ENCODE measurements at places on chromosomes 6 and 20.

DNA sequence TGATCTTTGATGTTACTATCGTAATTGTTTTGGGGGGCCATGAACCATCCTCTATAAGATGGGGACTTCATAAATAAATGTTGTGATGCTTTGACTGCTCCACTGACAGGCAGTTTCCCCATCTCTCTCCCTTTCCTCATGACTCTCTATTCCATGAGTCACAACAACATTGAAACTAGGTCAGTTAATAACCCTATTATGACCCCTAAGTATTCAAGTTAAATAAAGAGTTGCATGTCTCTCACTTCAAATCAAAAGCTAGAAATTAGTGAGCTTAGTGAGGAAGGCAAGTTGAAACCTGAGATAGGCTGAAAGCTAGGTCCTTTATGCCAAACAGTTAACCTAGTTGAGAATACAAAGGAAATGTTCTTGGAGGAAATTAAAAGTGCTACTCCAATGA is 491.0 kb downstream of the HAO1 start:
- DNase-seq: no peak

GRCh38 chr20:50320901-50321796 is 130.5 kb downstream of the CEBPB start:
- no peak for DNase-seq

GRCh38 chr6:24987446-24988115 is 51.8 kb upstream of the RIPOR2 start:
- DNase-seq: no peak

- DNase-seq: no peak
Observed at GRCh38 chr6:121436274-121436857, 920 bp downstream of the GJA1 start.

DNA sequence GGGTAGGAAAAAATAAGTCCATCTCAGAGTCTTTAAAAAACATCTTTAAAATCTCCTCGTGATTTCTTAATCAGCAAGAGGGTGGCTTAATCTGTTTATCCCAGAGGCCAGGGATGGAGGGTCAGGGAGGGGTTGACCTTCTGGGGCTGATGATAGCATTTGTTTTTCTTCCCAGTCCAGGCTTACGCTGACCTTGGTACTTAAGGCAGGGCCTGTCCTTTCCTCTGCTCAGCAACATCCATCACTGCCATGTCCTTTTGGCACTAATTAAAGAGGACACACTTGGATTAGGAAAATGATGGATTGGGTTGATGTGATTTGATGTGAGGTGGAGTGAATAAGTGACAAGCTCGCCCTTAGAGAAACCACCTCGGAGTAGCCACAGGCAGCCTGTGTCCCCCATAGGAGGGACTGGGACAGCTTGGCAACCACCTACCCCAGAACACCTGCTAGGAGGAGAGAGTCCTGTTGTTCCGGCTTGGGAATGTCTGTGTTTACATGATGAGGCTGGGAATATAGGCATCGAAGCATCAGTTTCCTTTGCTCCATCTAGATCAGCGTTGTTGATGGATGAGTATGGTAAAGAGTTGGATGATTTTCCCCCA is 44.2 kb downstream of the PHACTR3 start:
- no peak for DNase-seq

DNA sequence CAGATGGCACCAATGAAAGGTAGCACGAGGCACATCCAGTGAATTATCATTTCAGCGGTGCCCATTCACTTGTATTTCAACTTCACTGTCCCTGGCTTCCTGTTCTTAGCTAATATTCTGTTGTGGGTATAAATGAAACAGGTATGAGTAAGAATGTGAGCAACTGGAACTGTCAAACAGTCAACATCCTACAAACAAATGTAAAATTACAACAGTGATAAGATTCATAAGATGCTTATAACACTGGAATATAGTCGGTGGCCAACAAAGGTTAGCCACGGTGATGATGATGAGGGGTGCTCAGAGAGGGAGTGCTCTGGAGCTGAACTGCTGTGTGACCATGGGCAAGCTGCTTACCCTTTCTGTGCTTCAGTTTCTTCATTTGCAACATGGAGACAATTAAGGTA is 74.9 kb upstream of the TOX2 start:
- DNase-seq: no peak

DNA sequence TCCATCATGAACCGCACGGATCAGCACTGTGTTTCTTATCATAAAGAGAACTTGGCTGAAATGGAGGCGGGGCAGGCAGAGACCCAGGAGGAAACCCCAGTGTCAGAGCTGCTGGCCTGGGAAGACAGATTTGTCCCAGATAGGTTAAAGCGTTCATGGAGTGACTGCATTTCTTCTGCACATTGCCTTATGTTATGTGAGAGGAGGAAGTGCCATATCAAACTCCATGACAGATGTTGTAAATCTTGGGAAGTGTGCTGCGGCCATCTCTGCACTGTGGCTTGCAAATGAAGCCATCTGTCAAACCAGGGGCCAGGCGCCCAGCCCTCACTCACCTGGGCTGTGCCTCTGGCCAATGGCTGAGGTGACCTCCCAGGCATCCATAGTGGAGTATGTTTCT is 163.0 kb downstream of the SLC24A3 start:
- DNase-seq: no peak

DNA sequence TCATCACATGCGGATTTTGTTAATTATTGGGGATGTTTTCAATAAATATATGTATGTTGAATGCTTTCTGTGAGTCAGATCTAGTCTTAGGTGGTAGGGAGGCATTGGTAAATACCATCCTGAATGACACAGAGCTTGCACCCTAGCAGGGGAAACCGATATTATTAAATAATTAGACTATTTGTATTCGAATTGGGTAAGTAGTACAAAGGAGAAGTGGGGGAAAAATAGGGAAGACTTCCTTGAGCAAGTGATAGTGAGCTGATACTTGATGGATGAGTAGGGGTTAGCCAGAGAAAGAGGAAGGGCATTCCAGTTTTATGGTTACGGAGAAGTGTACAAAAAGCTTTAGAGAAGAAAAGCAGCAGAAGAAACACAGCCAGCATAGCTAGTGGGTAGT is 1.5 kb downstream of the RIOK1 start:
- no peak for DNase-seq

- no peak for DNase-seq
Observed at GRCh38 chr6:110661414-110661813, 153.9 kb downstream of the CDK19 start.

DNA sequence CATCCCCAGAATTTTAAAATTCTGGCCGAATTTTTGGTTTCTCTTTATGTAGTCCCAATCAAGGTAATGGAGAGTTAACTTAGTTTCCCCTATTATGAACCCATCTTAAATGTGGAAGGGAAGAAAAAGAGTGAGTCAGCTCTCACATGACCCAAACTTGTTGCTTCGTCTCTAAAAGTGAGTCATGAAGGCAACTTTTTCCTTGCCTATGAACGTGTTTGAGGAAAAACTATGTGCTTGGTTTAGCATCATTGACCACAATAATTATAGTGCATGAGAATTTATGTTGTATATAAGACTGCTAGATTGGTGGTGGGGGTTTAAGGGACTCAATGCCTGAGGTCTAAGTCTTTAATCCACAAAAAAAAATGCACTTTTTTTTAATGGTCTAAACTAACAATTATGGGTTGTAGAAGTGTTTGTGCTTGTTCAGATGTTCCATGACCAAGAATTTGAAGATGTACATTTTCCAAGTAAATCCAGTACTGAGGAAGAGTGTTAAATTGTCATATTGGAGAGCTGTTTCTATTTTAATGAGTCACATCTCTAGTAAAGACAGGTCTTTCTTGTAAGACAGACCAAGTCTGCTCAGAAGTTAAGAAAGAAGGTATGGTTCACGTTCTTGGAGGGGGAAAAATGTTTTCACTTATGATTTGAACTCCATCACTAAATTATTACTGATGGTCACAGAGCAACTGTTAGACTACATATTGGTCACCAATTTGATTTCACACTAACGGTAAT is 409.9 kb upstream of the MARCKS start:
- no peak for DNase-seq

GRCh38 chr6:36655085-36655724 is 23.3 kb upstream of the CDKN1A start:
- DNase-seq: no peak

DNA sequence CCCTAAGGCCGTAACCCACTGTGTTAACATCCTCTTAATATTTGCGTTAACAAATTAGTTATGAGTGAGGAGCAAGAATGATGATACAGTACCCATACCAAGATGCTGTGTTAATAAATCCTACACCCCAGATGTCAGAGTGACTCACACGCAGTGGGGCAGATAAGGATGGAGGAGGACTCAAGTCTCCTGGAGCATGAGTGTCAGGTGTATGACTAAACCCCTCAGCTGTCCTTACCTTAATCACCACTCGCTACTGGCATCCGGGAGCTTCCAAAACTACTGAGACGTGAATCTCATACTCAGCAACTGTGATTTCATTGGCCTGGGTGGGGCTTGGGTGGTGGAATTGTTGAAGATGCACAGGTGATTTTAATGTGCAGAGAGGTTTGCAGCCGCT is 131.3 kb upstream of the MTHFD1L start:
- DNase-seq: no peak

GRCh38 chr6:118825661-118826060 is 68.3 kb upstream of the ASF1A start:
- DNase-seq: no peak

- no peak for DNase-seq
Observed at GRCh38 chr6:90035047-90035723, 140.9 kb downstream of the GJA10 start.

DNA sequence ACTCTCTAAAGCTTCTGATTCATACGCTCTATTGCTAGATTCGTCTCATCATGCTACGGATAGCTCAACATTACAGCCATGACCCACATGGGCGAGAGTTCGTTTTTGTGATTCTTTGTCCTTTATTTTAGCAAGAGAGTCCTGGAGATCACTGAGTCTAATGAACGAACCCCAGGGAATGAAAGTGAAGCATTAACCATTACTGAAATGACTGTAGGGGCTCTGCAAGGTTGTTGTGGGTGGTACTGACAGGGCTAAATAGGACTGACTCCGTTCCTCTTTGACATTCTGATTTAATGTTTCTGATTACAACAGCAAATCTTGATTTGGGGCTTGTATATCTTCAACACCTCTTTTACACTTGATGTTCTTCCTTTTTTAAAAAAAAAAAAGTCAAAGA is 13.7 kb upstream of the RTF2 start:
- no peak for DNase-seq

DNA sequence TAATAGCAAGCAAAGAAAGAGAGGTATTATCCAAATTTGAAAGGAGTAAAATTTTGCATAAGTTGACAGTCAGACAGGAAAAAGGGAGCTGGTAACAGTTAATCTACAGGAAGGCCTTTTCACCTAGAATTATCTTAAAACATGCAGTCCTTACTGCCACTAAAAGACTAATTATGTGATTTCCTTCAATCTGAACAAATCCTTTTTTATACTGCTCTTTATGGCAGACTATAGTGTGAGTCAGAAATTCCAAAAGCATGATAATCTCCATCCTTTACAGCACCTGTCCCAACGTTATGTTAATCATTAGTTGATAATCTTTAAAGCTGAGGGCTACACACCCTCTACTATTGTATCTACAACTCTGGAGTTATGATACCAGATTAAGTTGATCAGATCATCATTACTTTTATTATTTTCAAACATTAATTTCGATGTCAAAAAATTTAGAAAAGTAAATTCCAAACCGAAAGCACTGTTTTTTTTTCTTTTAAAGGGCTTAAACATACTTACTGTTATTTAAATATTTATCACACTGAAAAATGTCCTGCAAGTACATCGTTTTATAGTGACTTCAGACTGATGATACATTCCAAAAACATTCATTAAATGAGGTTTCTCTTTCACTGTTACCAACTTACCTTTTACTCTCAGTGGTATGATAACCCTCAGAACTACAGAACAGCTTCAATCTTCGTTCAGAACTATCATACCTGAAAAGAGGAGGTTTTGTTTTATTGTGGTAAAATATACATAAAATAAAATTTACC is 33.2 kb upstream of the AKAP7 start:
- DNase-seq: no peak

- peak; percentile 3 for DNase-seq
Observed at GRCh38 chr6:21914121-21914973, 320.8 kb downstream of the SOX4 start.

DNA sequence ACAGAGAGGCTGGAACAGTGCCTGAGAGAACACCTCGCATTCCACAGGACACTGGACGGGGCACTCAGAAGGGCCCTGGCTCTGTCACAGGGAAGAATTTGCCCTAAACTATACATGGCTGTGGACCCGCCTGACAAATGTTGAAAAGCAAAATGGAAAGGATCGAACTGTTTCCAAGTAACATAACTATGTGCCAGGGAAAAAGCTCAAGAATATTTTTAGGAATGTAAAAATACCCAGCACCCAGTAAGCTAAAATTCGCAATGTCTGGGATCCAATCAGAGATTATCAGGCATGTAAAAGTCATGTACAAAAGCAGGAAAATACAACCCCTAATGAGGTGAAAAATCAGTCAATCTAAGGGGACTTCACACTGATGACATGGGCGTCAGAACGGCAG is 215.9 kb downstream of the TTLL2 start:
- no peak for DNase-seq

DNA sequence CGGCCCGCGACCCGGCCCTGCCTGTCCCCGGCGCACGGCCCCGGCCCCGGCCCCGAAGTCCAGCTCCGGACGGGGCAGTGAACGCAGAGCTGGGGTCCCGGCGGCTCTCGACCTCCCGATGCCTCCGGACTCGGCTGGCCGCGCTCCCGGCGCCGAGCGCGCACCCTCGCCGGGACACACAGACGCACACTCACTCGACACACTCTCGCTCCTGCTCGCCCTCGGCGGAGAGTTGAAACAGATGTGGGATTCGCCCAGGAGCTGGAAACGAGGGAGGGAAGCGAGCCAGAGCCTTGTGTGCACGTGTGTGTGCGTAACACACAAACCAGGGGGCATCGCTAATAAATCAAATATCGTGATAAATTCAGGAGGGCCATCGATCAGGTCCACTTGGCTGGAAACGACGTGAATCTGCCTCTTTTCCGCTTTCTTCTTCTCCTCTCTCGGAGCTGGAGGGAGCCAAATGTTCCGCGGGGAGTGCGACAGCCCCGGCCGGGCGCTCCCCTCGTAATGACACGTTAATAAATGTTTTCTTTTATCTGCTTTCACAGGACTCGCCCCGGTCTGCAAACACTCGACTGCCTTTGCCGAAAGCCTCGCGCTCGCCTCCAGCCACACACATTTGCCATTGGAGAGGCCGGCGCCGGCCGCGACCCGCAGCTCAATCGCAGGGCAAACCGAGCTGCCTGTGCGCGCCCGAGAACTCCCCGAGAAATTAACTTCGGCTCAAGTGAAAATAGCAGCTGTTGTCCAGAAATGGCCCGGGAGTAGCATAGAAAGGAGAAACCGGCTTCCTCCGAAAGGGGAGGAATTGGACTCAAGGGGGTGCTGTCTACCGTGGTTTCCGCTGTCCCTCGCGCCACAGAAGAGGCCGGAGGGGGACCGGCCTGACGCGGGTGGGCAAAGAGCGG is 828 bp upstream of the SULF2 start:
- no peak for DNase-seq

DNA sequence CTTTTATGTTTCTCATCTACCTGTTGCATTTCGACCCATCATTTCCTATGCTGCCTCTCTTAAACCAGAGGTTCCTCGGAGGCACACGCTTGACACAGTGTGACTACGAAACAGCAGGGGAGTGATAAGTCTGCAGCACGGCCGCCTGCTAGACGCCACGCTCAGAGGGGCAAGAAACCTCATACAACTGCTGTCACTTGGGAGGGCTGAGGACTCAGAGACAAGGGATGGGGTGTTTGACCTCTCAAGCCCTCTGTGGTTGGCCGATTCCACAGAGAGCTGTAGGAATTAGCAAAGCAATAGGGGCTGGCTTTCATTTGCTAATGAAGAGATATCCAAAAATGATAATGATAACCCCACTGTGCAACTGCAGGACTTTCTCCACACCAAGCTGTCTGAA is 372.5 kb downstream of the ZFAND3 start:
- DNase-seq: no peak

GRCh38 chr20:44019638-44020335 is 105.1 kb downstream of the TOX2 start:
- DNase-seq: peak; percentile 36

Measured in CD4-positive, alpha-beta T cell treated with Interleukin-6 at 100 ng/mL for 8 hours (primary cell).